Stimulated activated CD4-positive, alpha-beta T cell treated with anti-CD3 and anti-CD28 coated beads, TNF-alpha, amount 100 ng/mL, for 4 hours (primary cell): ENCODE measurements at places on chromosomes 2 and 18.

DNA sequence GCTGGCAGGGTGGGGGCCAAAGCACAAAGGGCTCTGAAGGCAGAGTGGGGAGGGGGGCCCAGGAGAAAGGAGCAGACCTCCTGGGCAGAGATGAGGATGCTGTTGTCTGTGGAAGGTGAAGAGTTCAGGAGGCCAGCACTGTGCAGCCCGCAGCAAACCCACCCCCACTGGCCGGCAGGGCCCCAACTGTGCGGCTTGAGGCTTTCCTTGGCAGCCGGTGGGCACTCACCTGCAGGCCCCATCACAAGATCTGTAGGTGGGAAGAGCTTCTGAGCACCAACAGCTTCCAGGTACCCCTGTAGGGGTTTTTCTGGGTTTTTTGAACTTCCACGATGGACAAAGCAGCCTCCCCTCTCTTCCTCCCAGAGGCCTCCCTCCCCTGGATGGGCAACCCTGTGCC is 72.9 kb downstream of the NDUFA10 start:
- DNase-seq = no peak

- DNase-seq = no peak
These were observed 4.5 kb upstream of the GAL3ST2 start for GRCh38 chr2:241772063-241772499.

DNA sequence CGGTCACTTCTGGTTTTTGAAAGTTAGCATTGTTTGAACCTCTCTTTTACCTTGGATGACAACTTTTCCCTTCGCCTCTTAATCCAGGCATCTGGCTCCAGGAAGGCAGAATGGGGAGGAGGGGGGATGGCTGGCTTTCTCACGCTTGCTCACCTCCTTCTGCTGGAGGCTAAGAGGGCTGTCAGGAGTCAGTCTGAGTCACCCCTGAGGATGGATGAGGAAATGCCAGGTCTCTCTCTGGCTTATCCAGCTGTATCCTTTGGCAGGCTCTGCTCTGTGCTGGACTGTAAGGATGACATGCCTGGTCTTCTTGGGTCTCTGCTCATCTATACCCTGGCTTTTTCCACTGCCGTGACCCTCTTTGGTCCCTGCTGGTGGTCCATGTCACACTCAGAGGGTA is 142.9 kb upstream of the GYPC start:
- DNase-seq = no peak

- DNase-seq = no peak
These were observed 67.7 kb upstream of the L3MBTL4 start for GRCh38 chr18:6482198-6482977.

DNA sequence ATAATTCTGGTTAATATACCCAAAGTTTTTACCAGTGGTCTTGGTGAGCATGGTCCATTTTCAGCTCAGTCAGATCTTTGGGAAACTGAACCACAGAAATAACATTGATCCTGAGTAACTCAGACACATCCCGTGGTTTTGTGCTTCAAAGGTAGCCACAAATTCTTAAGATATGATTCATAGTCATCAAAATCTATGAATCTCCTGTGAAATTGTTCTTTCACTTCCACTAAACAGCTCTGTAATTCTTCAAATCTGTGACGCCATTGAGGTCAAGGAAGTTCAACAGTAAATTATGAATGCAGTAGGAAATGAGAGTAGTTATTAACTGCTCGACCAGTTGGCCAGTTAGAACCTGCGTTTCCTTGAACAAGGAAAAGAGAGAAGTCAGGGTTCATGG is 147.3 kb downstream of the IRS1 start:
- no peak for DNase-seq

DNA sequence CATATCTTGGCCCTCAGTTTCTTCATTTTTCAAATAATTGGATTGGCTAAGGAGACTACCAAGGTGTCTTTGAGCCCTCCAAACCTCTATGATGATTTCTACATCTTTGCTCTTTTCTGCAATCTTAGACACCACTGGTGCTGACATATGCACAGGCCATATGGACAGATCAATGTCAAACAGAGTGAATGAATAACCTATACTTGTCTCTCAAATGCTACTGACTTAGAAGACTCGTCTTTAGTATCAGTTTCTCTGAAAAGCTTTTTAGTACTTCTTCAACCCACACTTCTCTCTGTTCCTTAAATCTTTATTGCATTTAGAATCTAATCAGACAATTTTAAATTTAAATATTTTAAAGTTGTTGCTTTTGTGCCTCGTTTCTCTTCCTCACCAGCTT is 258.2 kb downstream of the LTBP1 start:
- DNase-seq = no peak

GRCh38 chr2:225824748-225825449 is 425.4 kb downstream of the NYAP2 start:
- no peak for DNase-seq

DNA sequence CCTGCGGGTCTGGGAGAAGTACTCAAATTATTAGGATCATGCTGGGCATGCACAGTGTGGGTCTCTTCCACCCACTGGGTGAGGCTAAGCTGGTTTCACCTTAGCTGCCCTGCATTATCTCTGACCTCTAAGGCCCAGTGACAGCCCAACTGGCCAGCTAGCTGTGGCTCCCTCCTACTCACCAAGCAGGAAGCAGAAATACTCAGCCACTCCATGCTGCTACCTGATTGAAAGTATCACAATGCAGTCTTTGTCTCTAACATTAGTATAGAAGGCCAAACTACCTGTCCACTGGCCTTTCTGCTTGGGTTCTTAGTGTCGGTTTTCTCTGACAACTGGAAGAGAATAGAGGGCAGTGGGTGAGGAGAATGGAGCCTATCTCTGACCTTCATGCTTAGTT is 47.3 kb upstream of the RAB27B start:
- DNase-seq = no peak

- DNase-seq = no peak
These were observed 148.4 kb downstream of the FAM124B start for GRCh38 chr2:224253464-224253863.

DNA sequence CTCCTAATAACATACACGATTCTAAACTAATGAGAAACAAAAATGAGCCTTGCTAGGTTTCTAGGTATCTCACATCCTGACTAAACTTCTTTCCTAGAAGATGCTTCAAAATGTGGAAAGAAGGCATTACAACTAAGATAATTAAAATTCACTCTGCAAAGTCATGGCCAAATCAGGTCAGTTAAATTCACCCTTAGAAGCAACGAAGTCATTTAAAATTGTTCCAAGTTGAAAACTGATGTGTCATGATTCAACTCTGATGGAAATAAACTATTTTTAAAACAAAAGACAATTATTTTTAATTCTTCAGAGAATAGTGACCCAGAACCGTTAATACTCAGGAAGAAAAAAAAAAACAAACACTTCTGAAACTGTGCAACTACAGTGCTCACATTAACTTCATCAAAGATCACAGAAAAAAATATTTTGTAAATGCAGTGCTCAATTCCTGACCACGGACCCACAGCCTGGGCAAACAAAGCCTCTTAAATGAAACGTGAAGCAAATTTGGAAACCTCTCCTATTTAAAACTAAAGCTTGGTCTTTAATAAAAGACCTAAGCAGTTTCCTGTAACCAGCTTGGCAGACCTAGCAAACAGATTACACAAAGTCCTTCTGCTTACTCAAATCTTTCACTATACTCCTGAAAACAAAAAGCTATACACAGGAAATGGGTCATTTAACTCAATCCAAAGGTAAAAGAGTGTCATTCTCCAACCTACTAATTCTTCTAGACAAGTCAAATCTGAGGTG is 39.0 kb downstream of the CHN1 start:
- no peak for DNase-seq
